Activated naive CD8-positive, alpha-beta T cell treated with anti-CD3 and anti-CD28 coated beads, Interleukin-2, amount 50 U/mL, for 24 hours (primary cell): ENCODE measurements at places on chromosomes 2 and 18.

DNA sequence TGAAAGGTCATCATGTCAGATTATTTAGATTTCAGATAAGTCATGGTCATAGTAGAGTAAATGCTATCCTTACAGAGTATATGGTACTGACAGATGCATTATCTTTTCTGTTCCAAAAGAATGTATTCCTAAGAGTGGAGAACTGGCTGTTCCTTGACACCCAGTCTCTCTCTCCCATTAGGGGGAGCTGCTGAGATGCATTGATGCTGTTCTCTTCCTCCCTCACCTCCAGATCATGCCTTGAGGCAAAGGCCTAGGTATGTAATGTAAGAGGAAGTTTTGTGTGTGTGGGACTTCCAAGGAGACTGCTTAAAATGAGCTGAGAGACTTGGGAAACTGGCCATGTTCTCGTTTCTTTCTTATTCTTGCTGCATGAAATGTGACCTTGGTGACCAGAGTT is 979.5 kb upstream of the CELF4 start:
- peak; percentile 5 for DNase-seq

DNA sequence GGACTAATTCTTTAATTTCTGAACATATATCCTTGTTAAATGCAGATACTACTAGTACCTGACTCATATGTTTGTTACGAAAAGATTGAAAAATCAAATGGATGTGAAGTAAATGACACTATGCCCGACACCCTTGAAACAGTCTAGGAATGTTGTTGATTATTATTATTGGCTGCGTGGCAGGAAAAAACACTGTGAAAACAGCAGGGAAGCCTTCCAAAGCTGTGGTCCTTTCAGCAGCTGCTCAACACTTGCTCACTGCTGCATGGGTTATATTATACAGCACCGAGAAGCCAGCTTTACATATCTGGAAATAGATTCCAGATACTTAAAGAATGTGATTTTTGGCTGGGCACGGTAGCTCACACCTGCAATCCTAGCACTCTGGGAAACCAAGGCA is 26.5 kb downstream of the CRYGD start:
- DNase-seq = no peak

GRCh38 chr2:56008661-56009431 is 85.3 kb upstream of the EFEMP1 start:
- no peak for DNase-seq

- DNase-seq = no peak
Observed at GRCh38 chr2:29397713-29398112, 282.5 kb downstream of the CLIP4 start.

GRCh38 chr2:207088839-207089238 is 76.9 kb downstream of the KLF7 start:
- DNase-seq = no peak

- DNase-seq = no peak
Observed at GRCh38 chr2:196466581-196466980, 172.9 kb upstream of the CCDC150 start.

DNA sequence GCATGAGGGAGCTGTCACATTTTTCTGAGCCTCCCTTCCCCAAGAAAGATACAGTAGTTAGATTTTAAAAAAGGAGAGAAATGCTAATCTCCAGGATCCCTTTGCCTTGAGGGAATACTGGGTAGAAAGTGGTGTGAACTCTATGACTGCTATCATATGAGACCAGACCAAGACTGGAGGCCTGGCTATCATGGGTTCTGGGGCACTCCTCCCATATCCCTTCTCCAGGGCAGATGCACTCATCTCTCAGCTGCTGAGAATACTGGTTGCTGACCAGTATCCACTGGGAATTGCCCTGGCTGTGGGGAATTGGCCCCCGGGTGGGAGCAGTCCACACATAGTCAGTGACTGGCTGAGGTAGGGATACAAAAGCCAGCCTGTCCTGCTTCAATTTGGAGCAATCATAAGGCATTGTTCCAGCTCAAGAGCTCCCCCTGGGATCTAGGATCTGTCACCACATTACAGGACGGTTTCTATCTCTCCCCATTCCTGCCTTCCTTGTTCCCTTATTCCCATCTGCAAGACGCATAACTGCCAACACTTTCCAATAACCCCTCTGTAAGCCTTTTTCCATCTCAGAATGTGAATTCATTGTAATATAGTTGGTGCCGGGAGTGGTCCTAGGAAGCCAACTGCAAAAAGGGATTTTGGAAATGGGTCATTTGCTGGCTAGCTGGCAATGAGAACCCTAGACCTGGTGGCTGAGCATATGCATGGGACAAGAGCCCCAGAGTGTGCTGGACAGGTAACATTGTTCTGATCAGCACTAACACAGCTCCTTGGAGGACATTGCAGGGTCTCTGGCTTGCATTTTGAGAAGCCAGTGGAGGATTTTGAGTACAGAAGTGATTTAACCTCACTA is 35.4 kb upstream of the REEP1 start:
- peak; percentile 20 for DNase-seq

- no peak for DNase-seq
Observed at GRCh38 chr2:239835056-239835455, 190.1 kb downstream of the NDUFA10 start.

DNA sequence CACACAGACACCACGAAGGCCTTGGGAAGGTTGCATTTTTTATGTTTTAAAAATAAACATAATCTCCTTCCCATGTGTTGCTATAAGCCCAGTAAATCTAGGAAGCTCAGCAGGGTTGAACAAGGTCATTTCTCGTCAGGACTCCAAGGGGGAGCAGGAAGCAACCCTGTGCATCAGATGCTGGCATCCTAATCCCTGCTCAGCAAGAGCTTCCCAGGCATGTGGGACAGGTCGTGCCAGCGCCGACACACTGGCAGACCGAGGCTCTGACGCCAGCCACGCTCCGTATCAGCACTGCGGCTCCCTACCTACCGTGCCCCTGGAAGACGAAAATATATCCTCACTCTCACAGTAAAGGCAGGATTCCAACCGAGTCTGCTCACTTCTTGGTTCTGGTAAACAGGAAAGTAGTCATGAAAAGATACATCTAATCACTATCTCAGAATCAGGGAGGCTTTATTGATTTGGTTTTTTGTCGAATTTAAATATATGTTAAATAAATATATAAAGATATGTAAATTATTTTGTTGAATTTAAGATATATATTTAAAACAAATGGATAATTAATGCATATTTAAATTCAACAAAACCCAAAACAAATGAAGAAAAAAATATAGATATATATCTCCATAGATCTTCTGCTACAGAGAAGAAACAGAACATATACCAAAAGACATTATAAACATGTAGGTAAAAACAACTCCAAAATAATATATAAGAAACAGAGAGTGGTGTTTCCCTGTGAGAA is 61.4 kb downstream of the TXNL1 start:
- DNase-seq = no peak

DNA sequence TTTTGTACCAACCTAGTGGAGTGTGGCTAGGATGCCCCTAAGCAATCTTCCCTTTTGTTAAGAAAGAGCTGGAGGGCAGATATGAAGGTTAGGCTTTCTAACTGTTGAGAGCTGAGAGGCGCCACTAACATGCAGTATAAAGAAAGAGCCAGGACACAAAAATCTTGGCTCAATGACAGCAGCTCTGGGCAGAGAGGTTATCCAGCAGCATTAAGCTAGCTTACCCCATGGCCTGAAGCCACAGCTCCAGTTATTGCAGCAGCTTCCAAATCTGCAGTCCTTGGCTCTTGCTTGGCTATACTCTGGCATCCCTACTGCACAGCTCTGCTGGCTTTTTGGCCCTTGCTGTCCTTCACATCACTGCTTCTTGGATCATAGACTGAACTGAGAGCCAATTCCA is 213.4 kb downstream of the GPD2 start:
- no peak for DNase-seq

- DNase-seq = no peak
Observed at GRCh38 chr2:63270717-63271116, 220.1 kb downstream of the OTX1 start.

DNA sequence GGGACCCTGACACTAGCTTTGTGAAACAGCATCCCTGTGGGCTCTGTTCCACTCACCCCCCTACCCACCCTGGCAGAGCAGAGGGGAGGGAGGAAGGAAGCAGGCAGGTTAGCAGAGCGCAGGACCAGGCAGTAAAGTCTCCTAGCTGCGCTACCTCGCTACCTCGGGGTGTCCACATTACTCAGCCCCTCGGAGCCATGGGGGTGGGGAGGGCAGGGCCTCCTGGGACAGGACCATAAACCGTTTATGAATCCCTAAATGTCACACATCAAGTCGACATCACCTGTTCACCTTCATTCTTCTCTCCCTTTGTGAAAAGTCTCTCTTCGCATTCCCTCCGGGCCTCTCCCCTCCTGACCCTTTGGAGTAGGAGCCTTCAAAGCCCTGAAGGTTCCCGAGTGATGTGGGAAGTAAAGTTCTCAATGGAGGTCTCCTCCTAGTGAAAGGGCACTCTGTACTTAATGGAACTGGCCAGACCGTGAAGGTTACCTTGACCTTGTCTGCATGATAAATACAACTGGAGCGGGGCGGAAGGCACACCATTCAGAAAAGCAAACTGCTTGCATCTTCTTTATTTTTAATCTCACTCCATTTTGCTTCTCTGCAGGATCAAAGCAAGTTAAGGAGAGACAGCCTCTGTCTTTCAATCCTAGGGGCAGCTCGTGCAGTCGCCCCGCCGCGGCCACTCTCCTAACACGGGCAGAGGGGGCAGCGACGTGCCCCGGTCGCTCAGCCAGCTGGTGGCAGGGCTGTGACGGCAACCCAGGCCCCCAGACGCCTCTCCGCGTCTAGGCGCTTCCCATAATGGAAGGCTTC is 23.7 kb upstream of the SMAD7 start:
- no peak for DNase-seq

- DNase-seq = no peak
Observed at GRCh38 chr2:213537579-213537978, 253.3 kb downstream of the SPAG16 start.

DNA sequence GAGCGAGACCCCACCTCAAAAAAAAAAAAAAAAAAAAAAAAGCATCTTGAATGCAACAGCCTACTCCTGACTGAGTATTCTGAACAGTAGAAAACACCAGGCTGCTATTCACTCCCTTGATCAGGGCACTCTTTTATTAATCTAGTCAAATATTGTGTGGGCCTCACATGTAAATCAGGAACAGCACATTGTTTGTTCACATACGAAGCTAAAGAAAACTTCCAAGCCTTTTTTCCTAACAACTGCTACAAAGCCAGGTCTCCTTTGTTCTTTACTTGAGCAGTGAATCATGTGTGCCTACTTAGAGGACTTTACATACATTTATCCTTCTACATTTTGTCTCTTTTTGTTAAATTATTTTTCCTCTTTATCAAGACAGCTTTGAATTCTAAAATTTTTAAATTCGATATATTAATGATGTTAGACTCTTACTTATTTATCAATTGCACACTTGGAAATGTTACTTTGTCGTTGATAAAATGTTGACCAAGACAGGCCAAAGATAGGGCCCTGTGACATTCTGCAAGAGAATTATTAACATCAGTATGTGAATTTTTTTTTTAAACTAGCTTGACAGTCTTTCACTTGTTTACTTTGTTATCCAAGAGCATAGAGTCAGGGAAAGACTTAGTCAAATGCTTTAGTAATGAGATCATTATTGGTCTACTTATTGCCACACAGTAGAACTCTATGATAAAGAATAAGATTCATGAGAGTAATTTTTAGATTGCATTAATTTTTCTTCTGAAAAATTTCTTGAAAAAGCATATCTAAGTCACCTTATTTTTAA is 13.2 kb downstream of the SPATS2L start:
- no peak for DNase-seq

DNA sequence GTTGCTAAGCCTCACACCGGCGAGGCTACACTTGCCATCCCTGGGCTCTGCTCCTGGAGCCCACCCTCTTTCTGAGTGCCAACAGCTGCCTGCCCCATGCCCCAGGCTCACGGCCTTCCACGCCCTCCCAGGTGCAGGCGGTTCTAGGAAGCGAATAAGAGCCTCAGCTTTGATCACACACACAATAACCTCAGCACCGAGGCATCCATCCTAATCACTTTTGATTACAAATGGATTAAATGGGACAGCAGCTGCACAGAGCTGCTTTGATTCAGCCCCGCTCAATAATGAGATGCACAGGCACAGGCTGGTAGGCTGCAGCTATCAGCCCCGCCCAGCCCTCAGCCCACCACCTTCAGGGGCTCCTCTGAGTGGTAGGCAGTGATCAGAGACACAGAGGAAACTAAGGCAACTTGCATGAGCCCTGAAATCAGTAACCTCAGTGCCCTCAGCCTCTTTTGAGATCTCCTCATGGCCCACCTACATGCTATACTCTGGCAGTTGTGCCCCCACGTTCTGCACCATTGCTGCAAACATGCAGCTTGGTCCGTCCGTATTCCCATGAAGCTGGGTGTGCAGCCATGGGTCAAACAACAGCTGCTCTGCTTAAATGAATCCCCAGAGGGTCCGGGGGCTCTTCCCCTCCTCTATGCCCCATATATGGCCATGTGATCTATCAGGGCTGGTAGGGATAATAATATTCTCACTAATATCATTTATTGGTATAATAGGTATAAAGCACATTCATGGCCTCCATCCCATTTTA is 171.4 kb downstream of the SETBP1 start:
- no peak for DNase-seq
